ENCODE measurements at places on chromosomes 12 and 14. TPM values are rescaled to one million over a fixed set of nuclear protein-coding genes. Genes with fewer than 3 reads are reported as not detected.

- DNase-seq = no peak
These were observed 1704.1 kb upstream of the FLRT2 start for GRCh38 chr14:83825843-83826242.

DNA sequence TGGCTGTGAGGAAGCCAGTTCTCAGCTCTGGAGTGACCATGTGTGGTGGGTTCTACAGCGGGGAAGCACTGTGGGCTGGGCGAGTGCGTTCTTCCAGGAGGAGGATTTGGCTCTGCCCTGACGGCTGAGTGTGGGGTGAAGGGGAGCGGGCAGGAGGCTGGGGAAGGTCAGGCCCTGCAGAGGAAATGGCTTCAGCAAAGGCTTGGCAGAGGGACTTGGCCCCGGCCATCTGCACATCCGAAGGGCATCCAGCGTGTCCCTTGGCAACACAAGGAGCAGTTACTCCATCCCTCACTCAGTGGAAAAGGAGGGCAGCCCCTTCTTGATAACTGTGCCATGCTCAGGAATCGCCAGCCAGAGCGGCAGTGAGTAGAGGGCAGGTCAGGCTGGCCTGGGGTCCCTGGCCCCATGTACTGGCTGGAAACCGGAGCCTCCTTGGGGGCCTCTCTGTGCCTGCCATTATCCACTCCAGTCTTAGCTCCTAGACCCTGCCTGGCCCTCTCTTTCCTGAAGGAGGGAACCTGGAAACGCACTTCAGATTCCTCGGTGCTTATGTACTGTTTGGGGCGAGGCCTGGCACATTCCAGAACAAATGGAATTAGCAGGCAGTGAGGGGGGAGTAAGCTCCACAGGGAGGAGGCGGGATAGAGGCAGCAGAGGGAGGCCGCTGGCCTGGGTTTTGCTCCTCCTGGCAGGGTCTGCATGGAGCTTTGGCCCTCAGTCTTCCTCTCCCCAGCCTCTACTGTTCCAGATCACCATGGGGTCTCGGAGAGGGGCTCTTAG is 133.6 kb upstream of the NCOR2 start:
- DNase-seq = no peak

DNA sequence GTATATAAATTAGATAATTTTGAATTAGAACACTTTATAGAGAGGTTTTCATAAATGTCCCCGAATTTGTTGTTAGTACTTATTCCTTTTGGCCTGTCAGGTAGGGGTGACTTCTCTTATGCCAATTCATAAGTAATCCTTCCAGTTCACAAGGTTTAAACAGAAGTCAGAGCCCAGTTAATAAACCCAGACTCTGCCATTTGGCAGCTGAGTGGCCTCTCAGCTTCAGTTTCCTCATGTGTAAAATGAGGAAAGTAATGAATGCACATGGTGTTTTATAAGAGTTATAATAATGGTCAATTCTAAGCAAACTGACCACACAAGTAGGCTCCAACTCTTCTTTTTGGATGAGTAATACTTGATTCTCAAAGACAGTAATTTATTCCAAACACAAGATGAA is 10.3 kb downstream of the MTERF2 start:
- DNase-seq = no peak

GRCh38 chr14:73764406-73765280 is 50.5 kb upstream of the PNMA1 start:
- DNase-seq = no peak

DNA sequence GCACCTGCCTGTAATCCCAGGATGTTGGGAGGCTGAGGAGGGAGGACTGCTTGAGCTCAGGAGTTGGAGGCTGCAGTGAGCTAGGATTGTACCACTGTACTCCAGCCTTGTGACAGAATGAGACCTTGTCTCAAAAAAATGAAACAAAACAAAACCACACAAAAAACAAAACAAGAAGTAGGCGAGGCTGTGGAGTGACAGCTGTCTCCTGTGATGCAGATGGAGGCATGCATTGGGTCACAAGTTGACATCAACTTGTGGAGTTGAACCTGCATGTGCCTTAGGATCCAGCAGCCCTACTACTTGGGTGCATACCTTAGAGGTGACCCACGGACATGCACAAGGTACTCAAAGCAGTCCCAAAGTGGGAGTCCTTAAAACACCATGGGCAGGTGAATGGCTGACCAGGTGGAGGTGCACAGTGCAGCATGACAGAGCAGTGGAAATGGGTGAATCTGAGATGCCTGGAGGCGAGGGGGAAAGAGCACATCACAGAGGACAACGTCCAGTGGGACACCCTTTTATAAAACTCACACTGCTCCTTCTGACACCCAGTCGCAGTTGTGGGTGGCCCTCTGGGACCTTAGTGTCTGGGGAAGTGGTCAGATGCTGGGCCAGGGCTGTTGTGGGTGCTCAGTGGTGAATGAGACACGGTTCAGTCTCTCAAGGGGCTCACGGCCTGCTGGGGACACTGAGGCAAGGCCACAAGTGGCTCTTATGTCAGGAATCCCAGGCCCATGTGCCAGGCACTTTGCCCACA is 12.7 kb downstream of the PLBD2 start:
- DNase-seq = no peak

Gene MYH6
- 0.09 TPM for total RNA-seq

Gene TMCC3
- total RNA-seq = 0.18 TPM
